ENCODE measurements at places on chromosomes 4 and X.

DNA sequence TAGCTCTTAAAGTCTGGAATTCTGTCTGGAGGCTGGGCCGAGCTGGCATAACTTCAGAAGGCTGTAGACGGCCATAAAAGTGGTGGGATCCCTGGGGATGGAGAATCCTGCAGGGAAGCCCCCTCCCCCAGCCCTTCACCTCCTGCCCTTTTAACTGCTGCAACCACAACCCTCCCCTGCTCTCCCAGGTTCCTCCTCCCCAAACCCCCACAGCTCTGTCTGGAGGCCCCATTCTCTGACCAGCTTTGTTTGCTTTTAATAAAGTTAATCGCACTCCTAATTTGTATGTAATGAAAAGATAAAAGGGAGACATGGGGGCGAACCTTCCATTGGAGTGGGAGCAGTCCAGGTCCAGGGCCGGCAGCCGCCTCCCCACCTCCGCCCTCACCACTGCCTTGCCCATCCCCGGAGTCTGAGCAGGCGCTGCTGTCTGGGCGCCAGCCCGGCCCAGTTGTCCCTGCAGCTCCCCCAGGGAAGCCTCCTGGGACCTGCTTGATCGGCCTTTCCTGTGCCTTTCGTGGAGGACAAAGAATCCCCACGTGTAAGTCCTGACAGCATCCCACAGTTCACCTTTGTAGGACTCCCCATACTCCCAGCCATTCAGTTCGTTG, 84.3 kb downstream of the PJA1 start:
- no peak for DNase-seq

GRCh38 chr4:62133977-62134376, 933.9 kb downstream of the ADGRL3 start:
- DNase-seq: no peak

DNA sequence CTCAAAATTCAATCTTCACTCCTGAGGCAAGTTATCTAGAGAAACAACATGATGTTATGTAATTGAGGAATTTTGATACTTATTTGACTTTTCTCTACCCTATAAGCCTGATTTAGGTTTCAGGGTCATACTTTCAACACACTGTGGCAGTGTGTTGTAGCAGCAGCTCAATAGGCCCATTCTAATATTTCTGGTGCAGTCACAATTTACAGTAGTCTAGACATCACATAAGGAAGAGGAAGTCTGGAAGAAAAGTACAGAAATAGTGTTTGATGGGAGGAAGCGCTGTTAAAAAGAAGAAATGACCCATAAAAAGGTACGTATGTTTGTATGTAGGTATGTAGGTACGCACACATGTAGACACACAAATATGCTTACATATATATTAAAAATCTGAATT, 194.3 kb downstream of the ARHGAP24 start:
- DNase-seq: no peak

GRCh38 chr4:180281724-180282123, 1961.5 kb upstream of the TENM3 start:
- no peak for DNase-seq

- DNase-seq: no peak
Measured at GRCh38 chr4:97238956-97239666, 904.2 kb downstream of the STPG2 start.

GRCh38 chrX:13733506-13733905, 914 bp downstream of the TRAPPC2 start:
- DNase-seq: no peak

DNA sequence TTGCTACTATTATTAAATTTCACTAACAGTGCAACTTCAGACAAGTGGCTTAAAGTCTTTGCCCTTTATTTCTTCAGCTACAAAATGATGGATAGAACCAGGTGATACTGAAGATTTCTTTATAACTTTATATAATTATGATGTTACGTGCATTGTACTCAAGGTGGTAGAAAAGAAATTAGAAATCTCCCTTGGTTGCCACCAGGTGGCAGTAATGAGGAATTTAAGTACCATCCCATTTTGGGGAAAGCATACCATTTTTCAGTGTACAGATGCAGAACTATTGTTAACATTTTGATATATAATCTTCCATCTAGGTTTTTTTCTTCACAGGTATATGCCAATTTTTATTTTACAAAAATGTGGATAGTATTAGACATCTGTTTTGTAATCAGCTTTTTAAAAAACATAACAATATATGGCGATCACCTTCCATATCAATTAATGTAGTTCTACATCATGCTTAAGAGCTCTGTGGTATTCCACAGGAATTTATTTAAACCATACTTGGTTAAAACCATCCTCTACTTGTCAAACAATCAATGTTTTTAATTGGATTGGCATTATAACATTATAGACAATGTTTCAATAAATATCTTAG, 37.7 kb upstream of the RAB33B start:
- no peak for DNase-seq

DNA sequence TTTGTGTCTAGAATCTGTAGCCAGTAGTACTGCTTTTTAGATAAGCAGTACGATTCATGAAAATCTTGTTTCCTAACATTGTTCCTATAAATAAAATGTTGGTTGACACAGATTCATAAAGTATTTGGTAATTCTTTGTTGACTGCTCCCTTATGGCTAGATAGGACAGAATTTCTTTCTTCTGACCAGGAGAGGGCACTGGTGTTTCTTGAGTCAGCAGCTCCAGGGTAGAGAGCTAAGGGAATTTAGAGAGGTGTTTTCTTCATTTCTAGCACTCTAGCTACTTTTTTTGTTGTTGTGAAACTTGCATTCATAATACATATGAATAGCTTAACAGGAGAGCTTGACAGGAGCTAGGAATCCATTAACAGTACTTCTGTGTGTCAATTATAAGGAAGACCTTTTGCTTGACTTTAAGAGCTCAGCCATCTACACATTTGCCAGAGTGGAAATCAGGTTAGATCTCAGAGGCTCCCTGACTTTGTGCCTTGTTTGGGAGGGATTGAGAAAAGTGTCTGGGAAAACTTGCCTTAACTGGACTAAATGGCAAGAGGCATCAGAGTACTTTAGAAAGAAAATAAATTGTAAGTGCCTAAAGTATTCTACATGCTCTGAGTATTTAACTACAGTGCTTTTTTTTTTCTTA, 756.1 kb downstream of the SH3BGRL start:
- DNase-seq: no peak

- DNase-seq: no peak
Measured at GRCh38 chr4:152590179-152591031, 54.5 kb upstream of the FBXW7 start.

DNA sequence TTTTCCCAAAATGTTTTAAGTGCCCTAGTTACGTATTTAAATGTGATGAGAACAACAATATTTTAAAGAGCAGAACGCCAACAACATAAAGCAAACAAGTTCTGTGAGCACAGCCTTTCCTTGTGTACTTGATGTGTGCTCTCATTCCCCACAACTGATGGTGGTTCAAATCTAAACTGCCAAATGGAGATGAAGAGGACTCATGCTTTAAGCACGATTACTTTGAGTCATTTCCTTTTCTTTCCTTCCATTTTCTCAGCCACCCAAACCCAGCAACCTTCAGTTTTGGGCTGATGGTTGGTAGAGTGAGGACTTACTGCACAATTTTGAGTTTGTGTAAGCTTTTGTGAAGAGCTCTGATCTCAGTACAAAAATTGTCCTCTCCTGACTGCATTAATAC, 1.7 kb downstream of the NSD2 start:
- DNase-seq: no peak

DNA sequence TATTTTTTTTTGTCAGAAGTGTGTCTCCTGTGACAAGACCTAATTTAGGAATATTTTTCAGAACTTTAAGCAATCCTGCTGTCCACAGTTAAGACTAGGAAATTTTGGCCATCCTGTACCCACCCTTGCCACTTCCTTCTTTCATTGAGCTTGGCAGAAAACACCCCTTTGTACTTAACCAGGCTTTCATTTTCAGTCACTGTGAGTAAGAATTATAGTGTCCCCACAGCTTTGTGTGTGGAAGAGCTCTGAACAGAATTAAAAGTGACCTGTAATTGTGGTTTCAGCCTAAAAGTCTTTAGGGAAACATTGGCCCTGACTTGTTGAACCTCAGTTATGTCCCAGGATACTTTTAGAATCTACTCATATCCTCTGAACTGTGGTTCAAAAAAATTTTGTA, 153.7 kb upstream of the BMP3 start:
- DNase-seq: no peak

DNA sequence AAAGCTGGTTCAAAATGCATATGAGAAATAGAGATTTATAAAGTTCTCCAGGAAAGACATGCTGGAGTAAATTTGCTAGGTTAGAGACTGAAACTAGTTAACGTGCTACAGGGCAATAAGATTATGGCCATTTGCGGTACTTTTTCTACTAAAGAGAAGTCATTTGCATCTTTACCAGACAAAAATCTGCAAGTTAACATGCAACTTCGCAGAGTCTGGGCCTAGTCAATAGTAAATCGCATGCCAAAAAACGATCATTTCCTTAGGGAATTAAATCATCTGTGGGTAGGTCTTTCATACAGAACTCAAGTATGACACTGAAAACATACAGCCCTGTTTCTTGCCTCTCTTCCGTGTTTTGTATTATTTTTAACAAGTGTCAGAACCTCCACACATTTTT, 32.8 kb upstream of the REST start:
- DNase-seq: no peak

GRCh38 chr4:154954117-154954516, 173.0 kb downstream of the RBM46 start:
- DNase-seq: no peak

GRCh38 chr4:84502333-84502954, 3.4 kb upstream of the NKX6-1 start:
- no peak for DNase-seq

DNA sequence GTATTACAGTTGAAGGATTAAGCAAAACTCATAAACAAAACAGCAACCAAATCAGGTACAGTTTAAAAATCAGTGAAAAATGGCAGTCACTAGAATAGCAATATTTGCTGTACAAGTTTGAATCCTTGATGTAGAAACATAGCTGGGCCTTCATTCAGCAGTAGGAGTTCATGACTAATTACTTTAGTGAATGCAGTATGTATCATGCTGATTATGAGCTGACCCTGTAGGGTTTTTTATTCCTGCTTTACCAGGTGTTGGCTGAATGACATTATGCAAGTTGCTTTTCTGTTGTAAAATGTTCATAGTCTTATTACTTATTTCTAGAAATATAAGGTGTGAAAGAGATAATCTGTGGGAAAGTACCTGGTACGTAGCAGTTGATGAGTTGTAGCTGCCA, 179.6 kb downstream of the CCSER1 start:
- no peak for DNase-seq

DNA sequence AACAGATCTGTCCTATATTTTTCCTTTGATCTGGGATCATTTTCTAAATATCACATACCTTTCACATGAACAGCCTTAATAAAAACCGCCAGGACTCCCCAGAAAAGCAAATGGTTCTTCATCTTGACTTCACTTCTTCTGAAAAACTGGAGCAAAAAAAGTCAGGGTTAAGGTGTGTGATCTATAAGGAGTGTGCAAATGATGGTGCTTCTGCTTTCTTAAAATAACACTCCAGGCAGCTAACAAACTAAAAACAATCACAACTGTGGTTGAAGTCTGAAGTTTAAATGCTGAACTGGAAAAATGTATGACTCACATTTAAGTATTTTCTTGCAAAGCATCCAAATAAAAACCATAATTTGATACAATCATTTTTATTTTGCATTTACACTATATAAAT, at the start of gene JCHAIN:
TSS of gene JCHAIN (minus strand) at position 140 of the 400 bp plus-strand sequence. CDS start at position 122, 18 bp downstream.
- no peak for DNase-seq

Data from activated CD4-positive, CD25-positive, alpha-beta regulatory T cell treated with anti-CD3 and anti-CD28 coated beads, Interleukin-2, amount 50 U/mL, for 16 hours (primary cell).